ENCODE measurements at places on chromosomes 2 and 18.

DNA sequence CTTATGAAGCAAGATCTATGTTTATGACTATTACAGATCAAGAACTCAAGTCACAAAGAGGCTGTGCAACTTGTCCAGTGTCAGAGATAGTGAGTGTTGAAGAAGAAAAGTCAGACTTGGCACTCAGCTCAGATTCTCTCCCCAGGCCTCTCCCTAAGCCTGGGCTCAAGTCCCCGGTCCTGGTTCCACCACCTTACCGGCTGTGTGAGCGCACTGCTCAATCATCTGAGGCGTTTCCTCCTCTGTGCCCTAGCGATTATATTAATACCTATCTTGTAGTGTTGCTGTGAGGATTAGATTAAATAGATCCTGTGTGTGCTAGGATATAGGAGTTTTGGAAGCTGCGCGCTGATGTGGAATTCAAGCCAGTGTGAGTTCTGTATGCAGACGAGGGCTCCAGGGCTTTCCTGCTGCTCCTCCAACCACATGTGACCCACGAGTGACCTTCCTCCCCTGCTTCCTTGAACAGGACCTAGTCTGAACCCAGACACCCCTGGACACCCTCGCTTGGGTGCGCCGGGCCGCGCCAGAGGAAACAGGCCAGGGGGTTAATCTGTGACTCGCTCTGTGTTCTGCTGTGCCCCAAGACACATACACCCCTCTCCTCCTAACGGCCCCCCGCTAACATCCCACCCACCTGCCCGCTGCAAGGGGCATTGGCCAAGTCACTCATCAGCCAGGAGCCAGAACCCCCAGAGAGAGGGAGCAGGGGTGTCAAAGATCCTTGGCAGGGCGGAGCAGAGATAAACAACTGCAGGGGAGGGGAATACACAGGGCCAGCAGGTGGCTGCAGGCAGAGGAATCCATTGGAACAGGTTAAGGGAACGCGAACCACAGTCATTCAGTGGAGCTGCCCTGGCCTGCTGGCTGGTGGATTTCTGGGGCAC, 38.3 kb downstream of the TNS1 start:
- DNase-seq: no peak

DNA sequence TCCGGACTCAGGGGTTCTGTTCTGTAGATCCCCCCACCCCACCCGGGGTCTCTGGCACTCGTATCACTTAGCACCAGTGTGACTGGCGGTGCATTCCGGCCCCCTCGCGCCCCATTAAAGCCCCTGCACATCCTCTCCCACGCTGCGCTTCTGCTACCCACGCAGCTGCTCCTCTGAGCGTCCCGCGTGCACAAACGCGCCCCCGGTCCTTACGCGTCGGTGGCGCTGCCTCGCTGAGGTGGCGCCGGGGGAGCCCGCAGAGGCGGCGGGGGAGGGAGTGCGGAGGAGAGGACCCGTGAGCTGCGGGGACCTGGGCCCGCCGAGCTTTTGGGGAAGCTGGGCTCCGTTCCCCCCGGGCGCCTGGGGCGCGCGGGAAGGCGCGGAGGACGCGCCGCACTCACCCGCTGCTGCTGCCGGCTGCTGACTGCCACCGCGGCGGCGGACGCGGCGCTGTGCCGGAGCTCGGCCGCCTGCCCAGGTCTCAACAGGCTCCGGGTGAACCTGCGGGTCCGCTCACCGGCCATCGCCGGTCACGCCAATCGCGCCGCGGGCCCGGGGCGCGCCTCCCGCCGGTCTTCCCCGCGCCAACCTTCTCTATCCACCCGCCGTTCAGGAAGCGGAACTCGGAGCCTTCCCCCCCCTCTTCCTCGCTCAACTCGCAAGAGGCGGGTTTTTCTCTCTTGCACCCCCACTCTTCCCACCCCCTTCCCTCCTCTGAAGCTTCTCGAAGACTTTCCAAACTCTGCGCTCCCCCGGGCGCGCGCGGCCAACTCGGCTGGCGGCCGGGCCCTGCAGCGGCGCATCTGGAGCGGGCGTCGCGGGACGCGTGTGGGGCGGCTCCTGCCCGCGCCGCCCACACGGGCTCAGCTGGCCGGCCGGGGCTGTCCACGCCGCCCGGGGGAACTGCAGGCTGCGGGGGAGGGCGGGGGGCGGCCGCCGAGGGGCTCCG, at the start of gene DOCK10:
Gene DOCK10 (minus strand): TSS at position 618 of the 949 bp plus-strand sequence. CDS start 94 bp downstream, at position 524.
- no peak for DNase-seq

DNA sequence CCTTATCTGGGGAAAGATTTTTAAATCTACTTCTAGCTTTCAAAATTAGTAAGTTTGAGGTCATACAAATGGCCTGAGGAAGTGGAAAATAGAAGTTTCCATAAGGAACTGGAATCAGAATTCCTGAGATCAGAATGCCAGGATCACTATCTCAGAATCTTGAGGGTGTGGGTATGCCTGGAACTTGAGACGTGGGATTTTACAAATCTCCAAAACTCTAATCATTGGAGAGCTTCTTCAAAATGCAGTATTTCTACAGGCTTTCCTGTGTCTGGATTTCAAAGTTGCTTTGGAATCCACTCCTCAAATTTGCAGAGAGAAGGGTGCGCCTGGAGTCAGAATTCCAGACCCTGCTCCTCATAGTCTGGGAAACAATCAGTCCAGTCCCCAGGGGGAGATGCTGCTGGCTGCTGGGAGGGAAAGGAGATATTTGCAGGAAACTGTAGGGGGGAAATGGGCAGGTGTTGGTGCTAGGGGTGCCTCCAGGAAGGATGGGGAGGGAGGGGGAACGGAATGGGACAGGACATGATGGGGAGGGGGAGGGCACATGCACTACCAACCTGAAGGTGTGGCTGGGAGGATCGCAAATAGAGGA, 31.0 kb upstream of the CATIP start:
- DNase-seq: peak; percentile 34

DNA sequence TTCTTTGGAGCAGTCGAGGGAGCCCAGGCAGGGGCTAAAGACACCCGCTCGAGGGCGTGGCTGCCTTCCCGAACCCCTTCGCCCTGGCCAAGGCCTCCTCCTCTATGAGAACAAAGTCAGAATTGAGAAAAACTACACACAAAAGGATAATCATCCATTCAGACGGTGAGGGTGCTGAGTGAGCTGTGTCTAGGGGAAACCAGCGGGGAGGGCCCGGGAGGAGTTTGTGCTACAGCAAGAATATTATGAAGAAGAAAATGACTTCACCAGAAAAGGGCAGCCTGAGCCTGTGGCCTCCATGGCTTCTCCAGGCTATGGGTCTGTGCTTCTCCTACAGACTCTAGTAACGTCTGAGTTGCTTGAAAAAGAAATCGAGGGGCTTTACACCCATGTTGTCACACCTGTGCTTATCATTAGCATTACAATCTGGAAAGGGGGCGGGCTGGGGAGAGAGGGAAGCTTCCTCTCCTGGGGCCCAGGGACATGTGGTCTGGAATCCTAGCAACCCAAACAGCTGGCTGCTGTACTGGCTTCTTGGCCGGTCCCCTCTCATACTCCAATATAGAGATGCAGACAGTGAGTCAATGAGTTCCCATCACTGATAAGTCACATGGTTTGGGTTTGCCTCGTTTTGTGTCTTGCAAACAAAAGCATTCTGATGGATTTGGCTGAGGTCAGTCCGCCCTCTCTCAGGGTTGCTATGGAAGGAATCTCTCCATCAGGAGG, 52.0 kb upstream of the ARL4C start:
- no peak for DNase-seq

DNA sequence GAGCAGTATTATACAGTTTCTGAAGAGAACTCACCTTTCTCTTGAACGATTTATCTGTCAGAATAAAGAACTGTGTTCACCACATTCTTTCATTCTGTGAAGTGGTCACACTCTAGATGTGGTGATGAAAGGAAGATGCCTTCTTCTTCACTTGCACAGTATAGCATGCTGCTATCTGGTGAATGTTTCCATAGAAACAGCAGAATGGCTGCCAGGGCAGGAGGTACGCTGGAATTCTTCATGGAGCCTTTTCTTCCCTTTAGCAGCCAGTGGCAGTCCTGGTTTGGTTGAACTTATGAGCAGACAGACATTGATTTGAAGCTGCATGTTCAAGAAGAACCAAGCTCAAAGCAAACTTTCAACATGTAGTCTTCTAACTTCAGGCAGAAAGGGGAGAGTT, 1157.9 kb upstream of the LRRTM1 start:
- DNase-seq: no peak

DNA sequence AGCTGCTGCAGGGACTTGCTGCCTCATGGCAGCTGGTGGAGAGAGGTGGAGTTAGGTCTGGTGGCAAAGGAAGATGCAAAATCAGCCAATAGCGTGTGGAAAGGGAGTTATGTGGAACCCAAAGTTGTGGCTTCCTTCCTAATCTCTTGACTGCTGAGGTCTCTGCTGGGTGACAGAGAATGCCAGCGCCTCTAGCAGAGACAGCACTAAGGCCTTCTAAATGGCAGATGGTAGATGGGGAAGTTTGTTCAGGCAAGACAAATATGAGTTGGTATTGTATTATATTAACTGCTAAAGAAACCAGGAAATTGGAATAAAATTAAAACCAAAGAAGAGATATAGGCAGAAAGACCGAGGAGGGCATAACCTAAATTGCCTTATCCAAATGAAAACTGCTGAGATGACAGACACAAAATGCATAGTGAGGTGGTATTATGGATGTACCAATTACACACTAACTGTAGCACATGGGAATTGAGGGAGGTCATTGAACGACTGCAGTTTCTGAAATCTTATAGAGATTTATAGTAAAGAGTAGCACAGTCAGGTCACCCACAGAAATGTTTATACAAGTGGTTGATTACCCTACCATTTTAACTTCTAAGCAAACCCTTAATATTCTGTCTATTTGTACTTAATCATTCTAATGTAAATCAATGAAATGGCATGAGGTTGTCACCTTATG, 246.6 kb upstream of the SESTD1 start:
- no peak for DNase-seq

DNA sequence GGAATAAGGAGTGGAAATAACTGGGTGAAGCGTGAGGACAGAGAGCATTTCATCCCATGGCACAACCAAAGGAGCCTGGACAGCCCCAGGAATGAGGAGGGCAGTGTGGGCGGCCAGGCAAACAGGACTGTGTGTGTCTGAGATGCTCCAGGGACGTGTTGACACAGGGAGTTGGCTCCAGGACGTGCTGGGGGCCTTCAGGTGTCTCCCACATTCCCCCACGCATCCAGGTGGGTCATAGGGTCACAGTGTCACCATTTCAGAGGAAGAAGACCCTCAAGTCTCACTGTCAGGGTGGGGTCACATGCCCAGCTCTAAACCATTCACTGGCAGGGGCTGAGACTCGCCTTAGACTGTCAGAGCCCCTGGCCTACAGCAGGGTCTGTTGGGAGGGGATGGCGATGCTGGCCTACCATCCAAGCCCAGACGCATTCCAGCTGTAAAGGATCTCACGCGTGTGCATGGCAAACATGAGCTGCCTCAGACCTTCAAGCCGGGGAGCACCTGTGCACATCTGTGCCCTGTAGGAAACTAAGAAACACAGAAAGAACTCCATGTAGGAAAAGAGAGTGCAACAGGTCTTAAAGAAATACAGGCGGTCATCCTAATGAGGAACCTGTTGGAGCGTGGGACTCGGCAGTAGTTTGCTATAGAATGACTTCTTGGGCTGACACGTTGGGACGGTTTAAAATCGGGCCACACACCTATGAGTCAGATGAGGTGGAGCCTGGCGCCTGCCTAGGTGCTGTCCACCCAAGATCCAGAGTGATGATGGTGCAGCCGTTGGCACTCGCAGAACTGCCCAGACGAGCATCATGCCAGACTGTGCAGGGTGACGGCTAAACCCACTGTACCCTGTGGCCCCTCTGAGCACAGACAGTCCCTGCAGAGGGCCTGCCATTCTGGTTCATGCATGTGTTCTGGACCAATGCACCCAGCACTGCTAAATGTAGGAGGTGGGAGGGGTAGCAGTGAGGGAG, 17.3 kb downstream of the PARD6G start:
- no peak for DNase-seq

DNA sequence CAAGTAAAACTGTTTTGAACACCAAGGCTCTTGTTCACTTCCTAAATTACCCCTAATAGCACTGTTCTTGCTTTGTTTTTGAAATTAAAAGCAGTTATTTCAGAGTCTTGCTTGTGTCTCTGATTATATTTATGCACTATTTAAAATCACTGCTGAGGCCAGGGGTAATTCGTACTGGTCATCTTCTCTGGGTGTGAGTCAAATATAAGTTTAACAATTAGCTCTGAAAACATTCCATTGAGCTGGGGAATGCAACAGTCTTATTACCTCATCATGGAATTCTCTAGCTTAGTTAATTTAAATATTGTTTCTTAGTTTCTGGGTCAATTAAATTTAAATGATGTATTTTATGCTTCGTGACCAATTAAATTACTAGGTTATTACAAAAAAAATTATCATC, 135.0 kb downstream of the MEIS1 start:
- DNase-seq: no peak

DNA sequence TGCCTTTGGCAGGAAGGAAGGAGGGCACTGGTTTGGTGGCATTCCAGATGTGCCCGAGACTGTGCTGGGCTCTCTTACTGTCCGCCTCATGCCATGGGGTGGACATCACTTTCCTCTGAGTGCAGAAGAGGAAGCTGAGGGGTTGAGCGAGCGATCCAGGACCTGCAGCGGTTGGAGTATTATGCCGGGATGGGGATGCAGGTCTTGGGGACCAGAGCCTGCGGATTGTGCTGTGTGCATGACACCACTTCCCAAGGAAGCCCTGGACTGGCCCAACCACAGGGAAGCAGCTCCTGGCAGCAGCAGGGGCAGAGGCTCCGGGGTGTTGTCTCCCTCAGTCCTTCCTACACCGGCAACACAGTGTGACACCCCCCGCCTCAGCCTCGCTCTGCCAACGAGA, 44.5 kb downstream of the ATP6V1C2 start:
- DNase-seq: no peak

GRCh38 chr2:191638079-191638801, 39.7 kb upstream of the NABP1 start:
- no peak for DNase-seq

DNA sequence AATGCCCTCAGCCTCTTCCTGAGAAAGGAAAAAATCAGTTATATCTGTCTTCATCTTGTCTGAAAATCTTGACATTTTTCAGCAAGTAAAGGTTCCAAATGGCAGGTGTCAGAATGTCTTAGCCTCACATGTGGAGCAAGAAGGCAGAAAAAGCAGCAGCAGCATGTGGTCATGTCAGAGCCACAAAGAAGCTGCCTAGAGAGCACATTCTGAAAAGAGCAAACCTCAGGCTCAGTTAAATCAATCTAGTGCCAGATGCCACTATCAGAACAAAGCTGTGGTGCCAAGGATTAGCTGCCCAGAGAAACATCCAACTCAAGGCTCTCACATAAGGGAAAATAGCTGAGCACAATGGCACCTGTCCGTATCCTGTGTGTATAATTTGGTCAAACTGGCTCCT, 105.9 kb downstream of the SRBD1 start:
- DNase-seq: no peak

- no peak for DNase-seq
Observed at GRCh38 chr18:32956591-32957315, 183.9 kb upstream of the KLHL14 start.

Data from HAP-1 (cell line).